Neuronal stem cell (in vitro differentiated cells): ENCODE measurements at places on chromosomes 5 and 9.

GRCh38 chr9:119052339-119053030, 316.8 kb downstream of the BRINP1 start:
- DNase-seq, result no peak

DNA sequence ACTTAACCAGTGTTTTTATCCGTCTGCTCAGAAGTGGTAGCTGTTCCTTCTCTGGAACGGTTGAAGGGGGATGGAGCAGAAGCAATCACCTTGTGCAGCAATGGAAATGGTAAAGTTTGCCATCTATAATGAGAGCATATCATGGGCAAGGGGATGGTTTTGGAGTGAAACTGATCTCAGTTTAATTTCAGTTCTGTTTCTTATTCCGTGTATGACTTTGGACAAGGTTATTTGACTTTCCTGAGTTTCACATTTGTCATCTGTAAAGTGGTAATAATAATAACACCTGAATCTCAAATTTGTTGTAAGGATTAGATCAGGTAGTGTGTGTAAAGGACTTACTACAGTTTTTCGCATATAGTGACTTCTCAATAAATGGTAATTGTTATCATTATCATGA, 106.1 kb downstream of the PCSK1 start:
- no peak for DNase-seq

GRCh38 chr9:21096172-21096900, 18.6 kb upstream of the IFNB1 start:
- DNase-seq, result no peak

DNA sequence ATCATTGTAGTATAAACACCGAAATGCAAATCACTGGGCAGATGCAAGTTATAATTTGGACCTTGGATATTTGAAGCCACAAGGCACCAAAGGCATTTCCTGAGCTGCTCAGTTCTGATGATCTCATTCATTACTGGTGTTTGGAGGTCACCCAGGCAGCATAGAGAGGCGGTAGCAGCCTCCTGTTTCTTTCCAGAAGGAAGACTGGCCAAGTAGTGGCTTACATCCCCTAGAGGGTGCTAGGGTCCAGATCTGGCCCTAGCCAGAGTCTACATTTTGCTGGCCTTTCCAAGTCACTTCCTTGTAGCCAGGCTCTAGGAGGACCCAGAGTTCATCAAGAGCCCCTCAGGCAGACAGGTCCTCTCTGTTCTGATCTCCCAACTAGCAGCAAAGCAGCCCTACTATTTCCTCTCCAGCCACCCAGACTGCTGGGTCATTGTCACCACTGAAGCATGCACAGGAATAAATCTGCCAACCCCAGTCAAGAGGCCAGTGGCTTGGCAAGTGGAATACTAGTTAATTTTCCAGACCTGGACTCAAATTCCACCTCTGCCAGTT, 33.4 kb upstream of the TTC1 start:
- DNase-seq, result no peak

- no peak for DNase-seq
Observed at GRCh38 chr9:114889802-114890224, 40.6 kb downstream of the TNFSF8 start.

DNA sequence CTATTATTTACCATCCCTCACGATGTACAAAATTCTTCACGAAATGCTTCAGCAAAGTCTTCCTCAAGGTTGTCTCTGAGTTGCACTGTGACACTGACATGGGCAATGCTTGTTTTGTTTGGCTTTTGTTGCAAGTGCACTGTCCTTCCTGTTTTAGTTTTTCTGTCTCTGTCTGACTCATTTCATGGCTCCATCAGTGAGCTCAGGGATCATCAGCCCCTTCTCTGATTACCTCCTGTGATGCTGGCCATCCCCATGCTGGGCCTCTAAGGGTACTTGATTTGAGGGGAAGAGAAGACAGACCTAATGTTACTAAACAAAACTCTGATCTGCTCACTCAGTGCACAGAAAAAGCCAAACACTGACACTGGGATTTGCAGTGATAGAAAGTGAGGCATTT, 37.6 kb upstream of the STX17 start:
- no peak for DNase-seq

DNA sequence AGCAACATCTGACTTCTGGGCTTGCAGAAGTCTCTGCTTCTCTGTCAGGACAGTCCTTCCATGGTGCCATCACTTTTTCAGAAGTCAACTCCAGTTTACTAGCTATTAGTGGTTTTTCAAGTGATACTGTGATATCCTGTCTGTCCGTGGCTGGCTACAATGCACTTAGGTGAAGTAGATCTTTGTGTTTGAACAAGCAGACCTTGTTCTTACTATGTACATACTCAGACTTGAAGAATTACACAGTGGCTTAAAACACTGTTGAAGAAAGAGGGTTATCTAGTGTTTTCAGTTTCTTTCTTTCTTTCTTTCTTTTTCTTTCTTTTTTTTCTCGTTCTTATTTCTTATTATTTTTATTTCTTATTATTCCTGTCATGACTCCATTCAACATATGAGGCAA, 228.7 kb downstream of the NTRK2 start:
- no peak for DNase-seq
